Pericardium fibroblast (primary cell): ENCODE measurements at places on chromosomes 6 and 20. TPM values are rescaled to one million over a fixed set of nuclear protein-coding genes. Genes with fewer than 3 reads are reported as not detected.

Gene PRDM13
- total RNA-seq = not detected in 2 replicates

Gene KHDC1
- total RNA-seq = 4.1 and 4.6 TPM in 2 replicates

Gene TP53TG5
- not detected in 2 replicates for total RNA-seq

Gene TNF
- total RNA-seq = not detected in 2 replicates

Gene JPH2
- total RNA-seq = 1.4 and 5.3 TPM in 2 replicates

Gene TGM3
- under 0.01 TPM in 1 of 2 replicates, not detected in the other for total RNA-seq

Gene DEFB132
- total RNA-seq = not detected in 2 replicates

Gene C20orf204
- total RNA-seq = 0.12 and 0.68 TPM in 2 replicates

Gene SEMG1
- total RNA-seq = not detected in 2 replicates

Gene MCM8
- 2.6 and 3.7 TPM in 2 replicates for total RNA-seq

Gene AIF1
- total RNA-seq = 1.4 TPM in 1 of 2 replicates, not detected in the other

Gene PRR18
- total RNA-seq = not detected in 2 replicates

Gene OR2H1
- total RNA-seq = not detected in 2 replicates

Gene SLC17A2
- 1.7 TPM in 1 of 2 replicates, not detected in the other for total RNA-seq

Gene LY6G5B
- total RNA-seq = 1.0 and 1.2 TPM in 2 replicates

Gene BMP2
- 0.35 and 1.2 TPM in 2 replicates for total RNA-seq

Gene COX4I2
- total RNA-seq = 0.23 TPM in 1 of 2 replicates, not detected in the other

Gene SCP2D1
- not detected in 2 replicates for total RNA-seq

Gene DEFB127
- not detected in 2 replicates for total RNA-seq

Gene GNRH2
- total RNA-seq = not detected in 2 replicates

Gene SCUBE3
- 3.7 and 4.2 TPM in 2 replicates for total RNA-seq

Gene OLIG3
- not detected in 2 replicates for total RNA-seq

Gene HLA-DOA
- not detected in 2 replicates for total RNA-seq

Gene SLC16A10
- not detected in 2 replicates for total RNA-seq

Gene ADGB
- not detected in 2 replicates for total RNA-seq

Gene SLC22A3
- 7.4 and 10.3 TPM in 2 replicates for total RNA-seq

Gene BMP7
- total RNA-seq = not detected in 2 replicates

Gene MATN4
- total RNA-seq = 1.6 TPM in 1 of 2 replicates, not detected in the other

Gene FABP7
- total RNA-seq = not detected in 2 replicates

Gene RSPH4A
- total RNA-seq = 1.1 TPM in 1 of 2 replicates, not detected in the other

Gene KIF25
- total RNA-seq = not detected in 2 replicates

Gene ADGRB3
- 2.3 TPM in 1 of 2 replicates, not detected in the other for total RNA-seq

Gene TAAR6
- total RNA-seq = not detected in 2 replicates

Gene SPATA25
- total RNA-seq = 1.0 and 1.6 TPM in 2 replicates

Gene SUMO4
- 3.2 TPM in 1 of 2 replicates, not detected in the other for total RNA-seq

Gene AKAP7
- 1.4 and 3.7 TPM in 2 replicates for total RNA-seq
